ENCODE measurements at places on chromosomes 12 and 14.

- no peak for DNase-seq
These were observed 90.7 kb downstream of the PPFIA2 start for GRCh38 chr12:81668475-81668874.

- no peak for DNase-seq
These were observed 242.3 kb upstream of the PDZRN4 start for GRCh38 chr12:40945772-40946171.

DNA sequence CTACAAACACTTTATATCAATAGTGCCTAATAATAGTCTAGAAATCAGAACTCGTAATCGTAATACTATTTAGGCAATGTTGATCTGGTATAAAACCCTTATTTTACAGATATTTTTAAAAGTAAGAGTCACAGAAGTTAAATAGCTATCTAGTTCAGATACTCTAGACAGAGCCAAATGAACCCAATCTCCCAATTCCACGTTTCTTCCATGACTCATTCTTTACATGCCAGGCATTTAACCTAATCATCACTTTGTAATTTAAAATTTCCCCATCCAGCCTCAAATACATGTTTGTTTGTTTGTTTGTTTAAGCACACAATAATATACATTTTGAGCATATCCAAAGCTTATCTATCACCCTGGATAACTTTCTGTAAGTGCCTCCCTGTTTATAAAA lies 36.4 kb upstream of the GARIN6 start:
- no peak for DNase-seq

- DNase-seq, result no peak
These were observed 753.3 kb downstream of the VRK1 start for GRCh38 chr14:97550463-97550862.

- no peak for DNase-seq
These were observed 154.9 kb downstream of the KIF26A start for GRCh38 chr14:104293231-104293841.

GRCh38 chr12:59166457-59166856 lies 246.2 kb upstream of the LRIG3 start:
- DNase-seq, result no peak

DNA sequence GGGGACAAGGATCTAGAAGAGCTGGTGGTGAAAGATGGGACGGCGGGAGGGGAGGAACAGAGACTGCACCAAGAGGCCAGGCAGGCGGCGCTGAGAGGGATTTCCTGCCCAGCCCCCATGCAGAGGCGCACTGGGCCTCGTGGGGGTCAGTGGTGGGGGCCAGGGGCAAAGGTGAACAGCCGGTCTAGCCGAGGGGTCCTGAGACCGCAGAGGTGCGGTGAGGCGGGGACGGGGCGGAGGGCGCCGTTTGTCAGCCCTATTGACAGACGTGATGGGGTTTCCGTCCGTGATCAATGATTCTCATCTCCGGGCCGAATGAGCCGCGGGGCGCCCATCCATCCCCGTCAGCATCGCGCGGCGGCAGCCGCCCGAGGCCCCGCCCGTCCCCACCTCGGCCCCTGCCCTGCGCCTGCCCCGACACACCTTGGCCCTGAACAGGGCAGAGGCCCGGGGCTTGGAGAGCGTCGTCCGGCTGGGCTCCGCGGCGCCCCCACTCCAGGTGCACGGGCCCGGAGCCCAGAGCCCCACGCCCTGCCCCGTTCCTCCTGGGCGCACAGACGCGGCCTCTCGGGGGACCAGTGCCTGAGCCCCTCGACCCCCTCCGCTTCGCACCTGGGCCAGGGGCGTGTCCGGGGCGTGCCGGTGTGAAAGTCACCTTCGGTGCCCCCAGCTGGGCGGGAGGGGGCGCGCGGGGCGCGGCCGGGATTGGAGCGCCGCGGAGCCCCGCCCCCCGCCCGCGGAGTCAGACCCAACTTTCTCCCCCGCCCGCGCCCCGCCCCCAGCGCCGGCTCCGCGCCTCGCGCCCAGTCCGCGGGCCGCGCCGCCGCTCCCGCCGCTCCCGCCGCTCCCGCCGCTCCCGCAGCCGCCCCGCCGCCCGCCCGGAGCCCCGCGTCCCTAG lies at the start of gene NXPH4:
Gene NXPH4, plus strand, starts transcription at position 781 of the 898 bp plus-strand sequence. CDS start 176 bp downstream, outside the sequence.
- no peak for DNase-seq

DNA sequence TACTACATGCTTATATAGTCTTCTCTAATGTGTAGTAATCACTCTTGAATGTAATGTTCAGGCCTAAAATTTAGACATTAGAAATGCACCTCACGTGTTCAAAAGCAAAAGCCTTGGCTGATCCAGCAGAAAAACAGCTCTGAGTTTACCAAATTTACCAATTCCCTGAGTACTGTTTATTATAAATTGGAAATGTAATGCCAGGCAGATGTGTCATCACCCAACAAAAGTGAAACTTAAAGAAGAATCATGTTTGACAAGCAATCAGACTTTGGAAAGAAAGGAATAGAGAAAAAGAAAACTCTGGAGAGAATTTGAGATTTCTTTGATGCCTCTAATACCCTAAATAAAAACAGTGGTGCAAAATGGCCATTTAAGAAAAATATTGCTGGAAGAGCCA lies 26.5 kb upstream of the STRAP start:
- no peak for DNase-seq

DNA sequence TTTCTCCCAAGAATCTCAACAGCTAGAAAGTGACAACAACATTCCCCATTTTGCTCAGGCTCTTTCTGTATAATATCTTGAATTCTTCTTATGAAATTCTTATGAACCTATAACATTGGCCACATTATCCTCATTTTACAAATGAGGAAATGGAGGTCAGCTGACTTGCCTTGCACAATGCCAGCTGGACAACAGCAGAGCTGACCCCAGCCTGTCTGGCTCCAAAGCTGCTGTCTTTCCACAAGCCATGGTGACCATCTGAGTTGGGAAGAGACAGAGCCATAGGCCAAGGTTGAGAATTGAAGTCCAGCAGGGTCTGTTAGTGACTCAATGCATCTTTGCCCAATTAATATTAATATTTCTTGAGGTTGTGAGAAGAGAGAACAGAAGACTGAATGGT lies 87.3 kb downstream of the KSR2 start:
- DNase-seq, result no peak

- no peak for DNase-seq
These were observed 213.6 kb downstream of the C12orf42 start for GRCh38 chr12:103282124-103282523.

- no peak for DNase-seq
These were observed 246.0 kb downstream of the BMP4 start for GRCh38 chr14:53710615-53711014.

GRCh38 chr14:67004521-67004920 lies 184.7 kb upstream of the GARIN2 start:
- DNase-seq, result no peak

GRCh38 chr12:96227365-96228106 lies 33.4 kb downstream of the ELK3 start:
- DNase-seq, result no peak

DNA sequence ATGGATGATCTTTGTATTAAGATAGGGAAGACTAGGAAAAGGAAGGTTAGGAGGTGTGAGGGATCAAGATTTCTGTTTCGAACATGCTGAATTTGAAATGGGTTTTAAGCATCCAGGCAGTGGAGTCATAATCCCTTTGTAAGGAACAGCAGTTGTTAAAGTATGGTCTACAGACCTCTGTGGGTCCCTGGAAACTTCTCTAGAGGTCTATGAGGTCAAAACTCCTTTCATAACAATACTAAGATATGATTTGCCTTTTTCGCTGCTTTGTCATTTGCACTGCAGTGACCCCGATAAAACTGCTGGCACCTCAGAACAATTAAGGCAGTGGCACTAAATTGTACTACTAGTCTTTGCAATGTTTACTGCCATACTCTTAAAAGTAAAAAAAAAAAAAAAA lies 1.5 kb downstream of the RAD51AP1 start:
- no peak for DNase-seq

GRCh38 chr12:47740606-47741339 lies 15.5 kb upstream of the ENDOU start:
- no peak for DNase-seq

- DNase-seq, result no peak
These were observed 60.4 kb downstream of the TTC7B start for GRCh38 chr14:90755661-90756304.

GRCh38 chr14:30114051-30114450 lies 186.4 kb upstream of the PRKD1 start:
- no peak for DNase-seq

GRCh38 chr12:90896164-90896563 lies 58.8 kb downstream of the CCER1 start:
- DNase-seq, result no peak

- no peak for DNase-seq
These were observed 901.7 kb downstream of the LRFN5 start for GRCh38 chr14:42508209-42508946.

GRCh38 chr14:99203080-99203479 lies 68.9 kb downstream of the BCL11B start:
- DNase-seq, result no peak

DNA sequence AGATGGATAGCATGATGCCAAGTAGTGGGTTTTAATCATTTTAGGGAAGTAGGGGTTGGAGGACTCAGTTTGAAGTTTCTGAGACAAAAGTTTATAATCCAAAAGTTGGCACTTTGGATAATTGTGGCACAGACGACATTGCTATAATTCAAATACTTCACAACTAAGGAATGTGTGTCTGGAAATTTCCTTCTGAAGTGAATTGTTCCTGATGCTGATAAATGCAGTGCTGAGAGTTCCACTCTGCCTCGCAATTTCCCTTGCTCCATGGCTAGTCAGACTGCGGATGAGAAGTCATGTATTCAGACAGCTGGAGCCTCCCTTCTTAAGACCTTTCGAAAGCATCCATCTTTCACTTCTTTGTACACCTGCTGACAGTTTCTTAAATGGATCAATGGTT lies 393.3 kb upstream of the PRICKLE1 start:
- DNase-seq, result no peak

GRCh38 chr14:37948266-37948665 lies 259.4 kb upstream of the SSTR1 start:
- no peak for DNase-seq

DNA sequence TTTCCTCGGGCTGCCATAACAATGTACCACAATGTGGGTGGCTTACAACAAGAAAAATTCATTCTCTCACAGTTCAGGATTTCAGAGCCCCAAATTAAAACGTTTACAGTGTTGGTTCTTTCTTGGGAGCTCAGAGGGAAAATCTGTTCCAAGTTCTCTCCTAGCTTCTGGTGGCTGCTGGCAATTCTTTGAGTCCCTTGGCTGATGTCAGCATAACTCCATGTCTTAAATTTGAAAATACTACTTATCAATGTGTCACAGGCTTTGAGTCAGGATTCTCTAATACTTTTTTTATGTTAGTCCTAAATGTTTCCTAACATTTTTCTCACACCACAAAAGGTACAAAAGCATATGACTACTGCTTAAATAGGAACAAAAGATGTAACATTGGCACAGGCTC lies 198.4 kb upstream of the ATXN7L3B start:
- no peak for DNase-seq

DNA sequence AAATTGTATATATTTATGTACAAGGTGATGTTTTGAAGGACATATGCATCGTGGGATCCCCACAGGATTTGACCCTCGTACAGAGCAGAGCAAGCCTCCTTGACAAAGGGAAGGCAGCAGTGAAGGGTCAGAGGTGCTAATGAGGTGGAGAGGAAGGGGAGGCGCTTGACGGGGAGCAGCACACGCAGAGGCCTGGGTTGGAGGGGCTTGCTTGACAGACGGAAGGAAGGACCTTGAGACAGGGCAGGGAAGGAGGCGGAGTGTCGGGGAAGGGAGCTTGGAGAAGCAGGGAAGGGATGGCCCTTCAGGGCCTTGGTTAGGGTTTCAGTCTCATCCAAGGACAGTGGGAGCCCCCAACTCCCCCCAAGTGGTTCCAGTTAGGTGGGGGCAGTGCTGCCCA lies 52.6 kb downstream of the ZNF664 start:
- DNase-seq, result no peak

DNA sequence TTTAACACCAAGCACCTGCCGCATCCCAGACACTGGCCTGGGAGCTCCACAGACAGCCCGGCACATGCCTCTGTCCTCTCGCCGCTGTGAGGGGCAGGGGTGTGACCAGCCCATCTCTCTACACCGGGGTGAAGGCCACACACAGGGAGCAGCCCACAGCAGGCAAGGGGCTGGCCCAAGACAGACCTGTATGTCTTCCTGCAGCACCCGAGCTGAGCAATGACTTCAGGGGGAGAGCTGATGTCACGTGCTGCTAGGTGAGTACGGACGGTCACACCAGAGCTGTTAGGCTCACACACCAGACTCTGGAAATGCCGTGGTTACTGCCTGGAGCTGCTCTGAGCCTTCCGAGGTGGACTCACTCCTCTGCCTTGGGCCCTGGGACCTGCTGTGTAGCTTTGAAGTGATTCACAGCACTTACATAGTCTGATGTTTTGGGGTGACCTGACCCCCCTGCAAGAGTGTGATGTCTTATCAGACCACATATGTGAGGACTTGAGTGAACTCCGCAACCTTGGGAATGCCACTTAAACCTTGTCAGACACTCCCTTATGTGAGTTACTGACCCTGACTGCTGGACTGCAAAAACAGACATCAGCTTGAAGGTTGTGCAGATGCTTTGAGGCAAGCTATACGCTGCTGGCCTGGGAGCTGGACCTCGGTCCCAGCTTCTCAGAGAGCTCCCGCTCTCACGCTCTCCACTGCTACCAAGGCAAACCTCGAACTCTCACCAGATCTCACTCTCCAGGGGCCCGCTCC lies 1.8 kb downstream of the XRCC3 start:
- DNase-seq, result no peak

DNA sequence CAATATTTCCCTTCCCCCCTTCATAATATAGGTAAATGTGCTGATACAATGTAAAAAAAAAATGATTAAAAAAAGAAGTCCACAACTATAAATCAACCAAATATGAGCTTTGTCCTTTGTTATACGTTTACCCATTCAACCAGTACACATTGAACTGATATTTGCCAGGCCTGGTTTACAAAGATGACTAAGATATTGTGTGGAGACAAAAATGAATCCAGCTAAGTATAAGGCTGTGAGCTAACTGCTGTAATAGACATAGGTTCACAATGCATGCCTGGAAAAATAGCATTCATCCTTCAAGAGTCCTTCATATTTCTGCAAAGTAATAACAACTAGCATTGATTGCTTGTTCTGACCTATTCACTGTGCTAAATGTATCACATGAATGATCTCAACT lies 6.9 kb downstream of the C12orf56 start:
- DNase-seq, result no peak

DNA sequence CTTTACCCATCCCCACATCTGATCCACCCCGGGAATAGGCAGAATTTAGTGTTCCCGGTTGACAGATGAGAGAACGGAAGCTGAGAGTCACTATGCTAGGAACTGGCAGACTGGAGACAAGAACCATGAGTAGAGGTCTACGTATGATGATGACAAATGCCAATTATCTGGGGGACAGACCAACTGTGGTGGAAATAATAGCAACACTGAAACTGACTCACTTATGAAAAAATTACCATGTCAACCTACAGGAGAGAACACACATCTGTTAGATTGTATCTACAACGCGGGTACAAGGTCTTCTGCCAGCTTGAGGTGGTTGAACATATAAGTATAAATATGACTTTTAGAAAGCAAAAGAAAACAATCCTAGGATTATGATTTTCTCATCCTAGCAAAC lies 15.4 kb upstream of the SELPLG start:
- DNase-seq, result no peak

- no peak for DNase-seq
These were observed 21.9 kb downstream of the GABARAPL1 start for GRCh38 chr12:10234562-10234961.
